ENCODE measurements at places on chromosomes 7 and 10.
A peak's percentile ranks its signal among the peaks of the same experiment; 100 is the strongest.

- DNase-seq, result no peak
Measured at GRCh38 chr10:127854769-127855590, 37.8 kb downstream of the CLRN3 start.

- no peak for DNase-seq
Measured at GRCh38 chr10:110650265-110650668, 6.1 kb downstream of the RBM20 start.

- no peak for DNase-seq
Measured at GRCh38 chr7:121219026-121219425, 109.8 kb upstream of the WNT16 start.

GRCh38 chr7:152137476-152138025, 112.1 kb downstream of the GALNT11 start:
- no peak for DNase-seq

DNA sequence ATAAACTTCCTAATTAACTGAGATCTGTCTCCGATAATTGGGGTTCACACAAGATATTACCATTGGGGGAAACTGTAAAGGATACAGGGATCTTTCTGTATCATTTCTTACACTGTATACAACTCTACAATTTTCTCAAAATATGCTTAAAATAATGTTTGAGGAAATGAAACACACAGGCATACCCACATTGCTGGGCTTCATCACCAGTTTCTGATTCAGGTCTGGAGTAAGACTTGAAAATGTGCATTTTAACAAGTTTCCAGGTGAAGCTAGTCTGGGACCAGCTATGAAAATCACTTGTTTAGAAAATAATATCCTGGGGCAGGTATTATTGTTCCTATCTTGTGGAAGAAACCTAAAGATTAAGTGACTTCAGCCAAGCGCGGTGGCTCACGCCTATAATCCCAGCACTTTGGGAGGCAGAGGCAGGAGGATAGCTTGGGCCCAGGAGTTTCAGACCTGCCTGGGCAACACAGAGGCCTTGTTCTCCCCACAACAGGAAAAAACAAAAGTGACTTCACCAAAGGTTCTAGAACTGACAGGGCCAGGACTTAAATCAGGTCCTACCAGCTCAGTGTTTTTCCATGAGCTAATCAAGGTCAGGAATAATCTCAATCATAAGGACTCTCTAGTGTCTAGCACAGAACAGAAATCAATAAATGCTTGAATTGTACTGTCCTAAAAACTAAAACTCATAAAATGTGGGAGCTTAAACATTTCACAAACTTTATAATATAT, 12.6 kb downstream of the TOMM7 start:
- DNase-seq, result no peak

GRCh38 chr10:69696073-69696731, 66.2 kb downstream of the FAM241B start:
- DNase-seq, result no peak

GRCh38 chr10:99548041-99548530, 15.3 kb downstream of the NKX2-3 start:
- DNase-seq, result no peak

- DNase-seq, result no peak
Measured at GRCh38 chr7:112080978-112081377, 125.2 kb downstream of the DOCK4 start.

DNA sequence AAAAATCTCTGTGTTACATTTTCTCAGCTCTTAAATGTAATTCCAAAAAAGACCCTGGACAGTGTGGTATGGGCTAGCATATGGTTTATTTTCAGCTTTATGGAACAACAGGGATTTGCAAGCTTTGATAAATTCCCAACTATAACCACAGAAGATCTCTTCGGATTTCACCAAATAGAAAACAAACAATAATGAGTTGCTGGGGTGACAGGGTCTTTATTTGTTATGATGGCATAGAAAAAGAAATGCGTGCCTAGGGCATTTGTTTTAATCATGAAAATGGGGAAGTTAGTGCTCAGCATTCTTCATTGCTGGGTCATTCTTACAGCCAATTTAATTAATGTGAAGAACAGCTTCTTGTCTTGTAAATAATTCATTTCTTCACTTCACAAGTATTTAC, 139.0 kb downstream of the LRRN3 start:
- no peak for DNase-seq

- DNase-seq, result no peak
Measured at GRCh38 chr7:120931243-120931642, 19.3 kb upstream of the ING3 start.

- DNase-seq, result no peak
Measured at GRCh38 chr10:119364645-119365600, 157.6 kb downstream of the GRK5 start.

DNA sequence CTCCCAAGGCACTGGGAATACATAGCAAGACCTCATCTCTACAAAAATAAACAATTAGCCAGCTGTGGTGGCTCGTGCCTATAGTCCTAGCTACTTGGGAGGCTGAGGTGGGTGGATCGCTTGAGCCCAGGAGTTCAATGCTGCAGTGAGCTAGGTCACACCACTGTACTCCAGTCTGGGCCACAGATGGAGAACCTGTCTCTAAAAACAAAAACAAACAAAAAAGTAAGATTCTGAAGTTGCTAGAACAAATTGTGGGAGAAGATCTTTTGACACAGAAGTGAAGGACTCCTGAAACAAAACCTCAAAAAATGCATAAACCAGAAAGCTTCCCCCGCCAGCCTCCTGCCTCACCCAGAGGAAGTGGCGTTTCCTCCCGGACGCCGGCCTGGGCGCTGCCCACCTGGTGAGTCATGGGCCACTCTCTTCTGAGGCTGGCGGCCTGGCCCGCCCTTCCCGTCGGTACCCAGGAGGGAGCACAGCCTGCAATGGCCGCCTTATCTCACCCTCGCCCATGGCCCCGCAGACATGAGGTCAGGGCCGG, 25.4 kb upstream of the ELN start:
- DNase-seq, result peak; percentile 4
